T-helper 22 cell (primary cell): ENCODE measurements at places on chromosomes 6 and 20.

GRCh38 chr6:14270925-14271788 is 153.6 kb downstream of the CD83 start:
- DNase-seq: peak; percentile 19

DNA sequence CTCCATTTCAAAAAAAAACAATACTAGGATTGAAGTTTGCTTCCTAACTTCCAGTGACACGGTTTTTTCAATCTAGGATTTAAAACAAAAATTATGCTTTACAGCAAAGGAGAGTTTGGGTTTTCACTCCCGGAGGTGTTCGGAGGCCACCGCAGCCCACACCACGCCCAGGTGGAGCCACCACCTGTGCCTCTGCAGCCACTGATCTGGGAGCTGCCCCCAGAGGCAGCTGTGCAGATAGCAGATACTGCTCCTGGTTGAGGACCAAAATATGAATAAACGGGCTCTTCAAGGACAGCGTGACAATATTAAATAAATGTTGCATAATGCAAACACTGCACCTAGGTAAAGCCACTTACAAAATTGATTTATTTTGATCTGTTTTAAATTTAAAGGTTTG is 30.2 kb downstream of the DLL1 start:
- DNase-seq: no peak

- no peak for DNase-seq
These were observed 7.8 kb downstream of the PIGU start for GRCh38 chr20:34669094-34669493.

DNA sequence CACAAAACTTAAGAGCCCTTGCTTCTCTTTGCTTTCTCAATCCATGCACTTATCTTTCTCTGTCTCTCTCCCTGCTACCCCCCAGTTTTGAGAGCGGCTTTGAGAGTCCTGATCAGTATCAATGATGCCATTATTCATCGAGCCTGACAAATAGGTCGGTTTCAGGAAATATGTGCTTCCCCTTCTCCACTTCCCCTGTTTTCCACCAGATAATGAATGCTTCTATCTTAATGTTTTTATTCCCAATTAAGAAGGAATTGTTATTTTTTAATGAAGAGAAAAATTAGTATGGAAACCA is 117.7 kb downstream of the KIF13A start:
- DNase-seq: no peak

- no peak for DNase-seq
These were observed 5.7 kb upstream of the PYGB start for GRCh38 chr20:25242231-25242630.

DNA sequence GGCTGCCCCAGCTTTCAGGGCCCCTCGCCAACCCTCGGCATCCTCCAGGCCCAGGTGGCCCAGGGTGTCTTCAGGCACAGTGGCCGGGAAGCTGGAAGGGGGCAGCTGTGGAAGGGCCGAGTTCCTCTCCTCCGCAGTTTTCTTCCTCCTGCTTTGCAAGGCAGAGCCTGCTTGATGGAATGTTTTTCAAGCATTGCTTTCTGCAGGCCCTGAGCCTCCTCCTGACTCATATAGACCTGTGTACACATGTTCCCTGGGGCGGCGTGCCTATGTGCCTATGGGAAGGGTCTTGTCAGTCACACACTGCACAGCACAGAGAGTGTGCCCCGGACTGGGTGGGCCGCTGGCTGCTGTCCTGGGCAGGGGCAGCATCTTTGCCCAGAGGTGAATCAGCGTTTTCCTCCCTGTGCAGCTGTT is 107.5 kb downstream of the ERMARD start:
- DNase-seq: no peak

GRCh38 chr20:45346291-45346718 is 1.9 kb downstream of the SDC4 start:
- DNase-seq: no peak

GRCh38 chr6:161068321-161068741 is 76.8 kb downstream of the MAP3K4 start:
- no peak for DNase-seq
